ENCODE measurements at places on chromosomes 5 and 9.
A peak's percentile ranks its signal among the peaks of the same experiment; 100 is the strongest.

DNA sequence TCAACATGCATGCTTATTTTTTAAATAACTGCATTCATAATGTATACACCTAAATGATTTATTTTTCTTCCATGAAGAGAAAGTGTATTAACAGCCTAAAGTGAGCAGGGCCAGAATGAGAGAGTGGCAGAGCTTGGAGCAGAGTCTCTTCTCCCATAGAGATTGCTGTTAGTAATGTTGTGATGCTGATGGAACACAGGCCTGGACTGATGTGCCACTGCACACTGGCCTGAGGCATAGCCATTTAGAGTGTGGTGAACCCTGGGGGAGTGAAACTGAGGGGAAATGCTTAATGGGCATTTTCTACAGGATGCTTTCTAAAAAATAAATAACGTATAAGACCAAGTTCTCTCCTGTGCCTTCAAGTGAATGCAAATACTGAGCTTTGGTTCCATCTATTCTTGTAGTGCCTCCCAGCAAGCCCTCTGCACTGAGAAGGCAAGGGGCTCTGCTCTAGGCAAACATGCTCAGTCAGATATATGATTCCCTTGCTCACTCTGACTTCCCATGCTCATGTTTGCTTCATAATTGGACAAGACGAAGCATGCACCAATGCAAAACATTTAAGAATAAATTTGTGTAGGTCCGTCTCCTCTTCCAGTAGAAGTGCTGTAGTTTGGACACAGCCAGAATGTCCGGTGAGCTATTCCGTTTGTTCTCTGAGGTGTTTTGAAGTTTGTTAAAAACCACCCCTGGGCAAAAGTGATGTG is 185.7 kb downstream of the PBX3 start:
- H3K36me3 ChIP-seq = no peaks in the 10 kb centered on the region
- no peak overlapping the region for H3K4me3 ChIP-seq
- no peak overlapping the region for H3K27ac ChIP-seq
- no peaks in the 10 kb centered on the region for H3K4me1 ChIP-seq
- DNase-seq = no peak

DNA sequence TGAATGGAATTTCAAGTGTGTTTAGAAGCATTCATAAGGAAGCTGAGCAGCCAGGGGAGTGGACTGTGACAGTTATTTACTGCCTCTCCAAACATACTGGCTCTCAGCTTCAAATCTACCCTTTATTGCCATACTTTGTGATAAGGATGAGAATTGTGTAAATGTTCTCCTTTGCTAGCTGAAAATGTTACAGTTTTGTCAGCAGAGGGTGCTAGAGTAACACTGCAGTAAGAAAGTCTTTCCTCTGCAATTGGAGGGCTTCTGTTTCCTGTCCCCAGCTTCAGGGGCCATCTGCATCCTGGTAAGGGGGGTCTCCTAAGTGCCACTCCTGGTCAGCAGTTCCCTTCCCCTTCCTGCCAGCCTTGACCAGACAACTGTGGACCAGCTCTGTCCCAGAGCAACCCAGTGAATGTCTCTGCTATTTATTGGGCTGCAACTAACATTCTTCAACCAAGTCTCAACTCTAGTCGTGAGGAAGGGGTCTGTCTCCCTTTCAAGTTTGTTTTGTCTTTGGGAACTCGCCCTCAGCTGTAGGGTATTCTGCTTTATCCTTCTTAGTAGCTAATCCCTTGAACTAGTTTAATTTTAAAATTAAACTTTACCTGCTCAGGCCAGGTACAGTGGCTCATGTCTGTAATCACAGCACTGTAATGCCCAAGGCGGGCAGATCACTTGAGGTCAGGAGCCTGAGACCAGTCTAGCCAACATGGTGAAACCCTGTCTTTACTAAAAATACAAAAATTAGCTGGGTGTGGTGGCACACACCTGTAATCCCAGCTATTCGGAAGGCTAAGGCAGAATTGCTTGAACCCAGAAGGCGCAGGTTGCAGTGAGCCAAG is 45.3 kb downstream of the RAPGEF6 start:
- no peaks in the 10 kb centered on the region for H3K27me3 ChIP-seq
- DNase-seq = no peak
- H3K27ac ChIP-seq = no peak overlapping the region
- H3K4me1 ChIP-seq = no peaks in the 10 kb centered on the region
- H3K36me3 ChIP-seq = no peaks in the 10 kb centered on the region
- no peak overlapping the region for H3K4me3 ChIP-seq

GRCh38 chr9:104088416-104088815 is 5.7 kb upstream of the SMC2 start:
- no peaks in the 10 kb centered on the region for H3K36me3 ChIP-seq
- no peak overlapping the region for H3K4me3 ChIP-seq
- DNase-seq = no peak

DNA sequence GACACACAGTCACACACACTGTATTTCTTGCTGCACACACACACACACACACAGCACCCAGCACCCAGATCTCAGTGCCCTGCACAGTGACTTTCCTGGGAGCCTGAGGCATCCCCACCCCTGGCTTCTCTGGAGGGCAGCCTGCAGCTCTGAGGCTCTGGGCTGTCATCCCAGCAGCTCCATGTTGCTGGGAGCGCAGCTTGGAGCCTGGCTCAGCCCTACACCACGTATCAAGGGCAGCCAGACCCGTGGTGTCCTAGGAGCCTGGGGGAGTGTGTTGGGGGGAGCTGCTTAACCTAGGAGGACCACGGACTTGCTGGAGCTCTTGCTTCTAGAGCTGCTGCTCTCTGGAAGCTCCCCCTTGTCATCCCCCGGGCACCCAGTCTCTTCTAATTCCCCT is 5.2 kb downstream of the IER5L start:
- H3K27ac ChIP-seq = peak overlapping the region; percentile 98
- H3K27me3 ChIP-seq = no peaks in the 10 kb centered on the region
- H3K4me1 ChIP-seq = no peaks in the 10 kb centered on the region
- H3K36me3 ChIP-seq = no peaks in the 10 kb centered on the region

- H3K4me3 ChIP-seq = peak overlapping the region; percentile 56
- H3K27me3 ChIP-seq = no peaks in the 10 kb centered on the region
- no peak for DNase-seq
- H3K4me1 ChIP-seq = peaks cover 6% of the 10 kb centered on the region
- no peaks in the 10 kb centered on the region for H3K36me3 ChIP-seq
- H3K27ac ChIP-seq = peak overlapping the region; percentile 92
These were observed 533 bp downstream of the SREK1IP1 start for GRCh38 chr5:64767959-64768357.

DNA sequence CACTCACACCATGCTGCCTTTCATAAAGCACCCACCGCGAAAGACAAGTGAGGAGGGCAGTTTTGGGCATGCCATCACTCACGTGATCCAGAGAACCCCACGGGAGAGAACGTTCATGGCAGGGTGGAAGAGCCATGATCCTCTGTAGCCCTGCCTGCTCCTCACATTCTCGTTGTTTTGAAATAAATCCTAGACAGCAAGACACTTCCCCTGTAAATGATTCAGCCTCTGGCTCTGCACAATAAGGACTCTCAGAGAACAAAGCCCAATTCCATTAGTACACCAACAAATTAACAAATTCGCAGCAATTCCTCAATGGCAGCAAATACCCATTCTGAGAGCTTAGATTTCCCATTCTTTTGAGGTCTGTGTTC is 71.5 kb downstream of the WNK2 start:
- H3K4me3 ChIP-seq = no peak overlapping the region
- H3K27me3 ChIP-seq = no peaks in the 10 kb centered on the region
- no peaks in the 10 kb centered on the region for H3K4me1 ChIP-seq
- no peaks in the 10 kb centered on the region for H3K36me3 ChIP-seq
- no peak overlapping the region for H3K27ac ChIP-seq
- no peak for DNase-seq

- H3K4me1 ChIP-seq = peaks cover 17% of the 10 kb centered on the region
- H3K27me3 ChIP-seq = no peaks in the 10 kb centered on the region
- no peak for DNase-seq
- H3K36me3 ChIP-seq = no peaks in the 10 kb centered on the region
- H3K4me3 ChIP-seq = no peak overlapping the region
These were observed 135.6 kb downstream of the C9orf50 start for GRCh38 chr9:129485145-129485774.

GRCh38 chr5:159104051-159104651 is 4.4 kb upstream of the EBF1 start:
- no peaks in the 10 kb centered on the region for H3K27me3 ChIP-seq
- peak overlapping the region; percentile 98 for H3K27ac ChIP-seq
- H3K36me3 ChIP-seq = no peaks in the 10 kb centered on the region
- no peak overlapping the region for H3K4me3 ChIP-seq

DNA sequence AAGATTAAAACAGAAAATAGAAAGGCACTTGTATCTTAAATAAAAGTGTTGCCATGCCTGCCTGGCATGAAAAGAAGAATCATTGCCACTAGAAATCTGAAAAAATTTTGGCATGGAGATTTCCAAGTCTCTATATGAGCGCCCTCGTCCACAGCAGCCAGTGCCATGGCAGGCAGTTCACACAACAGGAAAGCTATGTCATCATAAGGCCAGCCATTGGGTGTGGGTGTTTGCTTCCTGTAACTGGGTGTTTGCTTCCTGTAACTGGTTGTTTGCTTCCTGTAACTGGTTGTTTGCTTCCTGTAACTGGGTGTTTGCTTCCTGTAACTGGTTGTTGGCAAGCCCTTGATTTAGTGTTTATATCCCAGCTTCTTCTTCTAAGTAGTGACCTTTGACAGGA is 446.7 kb downstream of the IRX1 start:
- no peak overlapping the region for H3K27ac ChIP-seq
- H3K36me3 ChIP-seq = no peaks in the 10 kb centered on the region
- H3K27me3 ChIP-seq = no peaks in the 10 kb centered on the region
- DNase-seq = no peak
- no peaks in the 10 kb centered on the region for H3K4me1 ChIP-seq
- no peak overlapping the region for H3K4me3 ChIP-seq

GRCh38 chr5:82183828-82184227 is 94.3 kb downstream of the RPS23 start:
- H3K4me3 ChIP-seq = no peak overlapping the region
- no peak for DNase-seq
- no peaks in the 10 kb centered on the region for H3K27me3 ChIP-seq
- no peaks in the 10 kb centered on the region for H3K36me3 ChIP-seq

GRCh38 chr5:77971776-77972468 is 195.8 kb upstream of the TBCA start:
- no peaks in the 10 kb centered on the region for H3K4me1 ChIP-seq
- H3K4me3 ChIP-seq = peak overlapping the region; percentile 25
- H3K27ac ChIP-seq = no peak overlapping the region
- DNase-seq = no peak

DNA sequence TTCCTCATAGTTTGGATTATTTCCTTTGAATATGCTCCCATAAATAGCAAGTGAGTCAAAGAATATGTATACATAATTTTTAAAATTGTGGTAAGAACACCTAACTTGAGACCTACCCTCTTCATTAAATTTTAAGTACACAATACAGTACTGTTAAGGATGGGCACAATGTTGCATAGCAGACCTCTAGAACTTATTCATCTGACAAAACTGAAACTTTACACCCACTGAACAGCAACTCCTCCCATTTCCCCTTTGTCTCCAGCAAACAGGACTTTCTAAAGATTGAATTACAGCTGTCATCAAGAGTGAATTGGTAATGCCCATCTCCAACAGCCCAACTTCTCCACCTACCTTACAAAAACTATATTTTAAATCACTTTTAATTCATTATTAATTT is 388.9 kb downstream of the HTR1A start:
- DNase-seq = no peak
- H3K4me3 ChIP-seq = no peak overlapping the region
- no peaks in the 10 kb centered on the region for H3K36me3 ChIP-seq
- no peak overlapping the region for H3K27ac ChIP-seq
- no peaks in the 10 kb centered on the region for H3K27me3 ChIP-seq

DNA sequence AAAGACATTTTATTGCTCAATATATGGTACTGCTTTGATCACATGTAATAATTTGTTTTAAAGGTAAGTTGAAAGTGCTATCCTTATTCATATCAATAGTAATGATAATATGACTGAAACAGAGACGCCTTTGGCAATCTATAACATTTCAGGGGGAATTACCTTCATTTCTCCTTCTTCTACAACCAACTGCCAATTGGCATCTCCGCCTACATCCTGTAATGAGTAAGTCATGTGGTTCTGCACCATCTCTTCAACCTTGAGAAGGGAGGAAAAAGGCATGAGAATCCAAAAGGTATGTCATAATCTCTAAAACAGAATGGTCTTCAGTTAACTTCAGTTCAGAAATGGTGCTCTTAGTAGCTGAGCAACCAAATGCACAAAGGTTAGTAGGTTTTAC is 52.4 kb downstream of the HMGCR start:
- H3K27ac ChIP-seq = no peak overlapping the region
- H3K27me3 ChIP-seq = no peaks in the 10 kb centered on the region
- H3K4me1 ChIP-seq = no peaks in the 10 kb centered on the region
- DNase-seq = no peak
- H3K4me3 ChIP-seq = no peak overlapping the region

GRCh38 chr5:110027527-110028322 is 338.0 kb downstream of the MAN2A1 start:
- no peaks in the 10 kb centered on the region for H3K4me1 ChIP-seq
- no peak for DNase-seq
- no peak overlapping the region for H3K4me3 ChIP-seq
- no peaks in the 10 kb centered on the region for H3K27me3 ChIP-seq
